Stimulated activated CD4-positive, alpha-beta T cell treated with anti-CD3 and anti-CD28 coated beads, Interleukin-4, amount 100 ng/mL, for 48 hours (primary cell): ENCODE measurements at places on chromosomes 7 and 10.

GRCh38 chr10:124737708-124738107 is 6.5 kb downstream of the FAM53B start:
- no peak for DNase-seq

- peak; percentile 78 for DNase-seq
Measured at GRCh38 chr10:1056326-1057105, at the start of gene WDR37. TSS of gene WDR37 (plus strand) at chr10:1056385. CDS start at chr10:1072156, 15,771 bp downstream.

DNA sequence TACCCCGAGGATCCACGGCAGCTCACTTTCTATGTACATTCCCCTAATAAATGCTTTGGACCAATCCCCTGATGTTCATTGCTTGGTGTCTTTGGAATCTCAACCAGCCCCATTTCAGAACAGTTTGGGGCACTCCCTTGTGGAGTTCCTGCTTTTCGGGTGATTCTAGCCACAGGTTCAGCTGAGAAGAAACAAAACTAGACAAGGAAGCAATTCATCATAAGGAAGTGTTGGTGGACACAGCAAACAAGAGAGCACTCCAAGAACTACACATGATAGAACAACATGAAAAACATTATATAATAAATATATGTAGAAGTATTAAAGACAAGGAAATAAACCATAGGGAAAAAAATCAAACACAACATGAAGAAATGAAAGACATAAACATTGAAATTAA is 6.0 kb upstream of the CCDC136 start:
- no peak for DNase-seq

DNA sequence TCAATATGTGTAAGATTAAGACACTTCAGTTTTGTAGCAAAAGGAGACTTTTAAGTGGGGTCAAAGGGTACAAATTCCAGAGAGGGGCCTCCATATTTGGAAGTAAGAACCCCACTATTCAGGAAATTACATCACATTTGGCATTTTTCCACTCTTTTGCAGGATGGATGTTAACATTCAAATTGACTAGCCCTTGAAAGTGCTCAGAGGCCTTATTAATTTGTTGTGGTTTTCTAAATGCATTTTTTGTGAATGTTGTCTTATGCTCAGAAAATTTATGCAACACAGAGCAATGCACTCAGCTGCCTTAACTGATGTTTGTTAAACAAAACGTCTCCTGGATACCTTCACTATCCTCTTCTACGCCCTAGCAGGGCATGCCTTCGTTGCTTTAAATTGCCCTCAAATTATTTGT is 50.9 kb upstream of the PDLIM1 start:
- DNase-seq, result no peak

- no peak for DNase-seq
Measured at GRCh38 chr10:22619101-22619500, 95.3 kb downstream of the PIP4K2A start.

DNA sequence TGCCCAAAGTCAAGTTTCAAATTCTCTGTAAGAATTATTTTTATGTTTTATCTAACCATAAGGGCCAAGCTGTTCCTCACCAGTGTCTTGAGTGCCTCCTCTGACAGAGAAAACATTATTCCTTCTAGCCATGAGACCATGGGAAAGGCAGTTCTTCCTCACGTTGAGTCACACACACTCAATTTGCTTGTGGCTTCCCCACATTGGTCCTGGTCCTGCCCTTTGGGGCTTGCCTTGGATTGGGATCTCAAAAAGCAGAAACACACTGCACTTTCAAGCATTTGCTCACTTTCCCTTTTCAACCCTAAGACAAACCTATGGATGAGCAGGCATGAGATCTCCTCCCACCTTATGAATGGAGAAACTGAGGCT is 248.3 kb upstream of the IGFBP3 start:
- DNase-seq, result no peak

DNA sequence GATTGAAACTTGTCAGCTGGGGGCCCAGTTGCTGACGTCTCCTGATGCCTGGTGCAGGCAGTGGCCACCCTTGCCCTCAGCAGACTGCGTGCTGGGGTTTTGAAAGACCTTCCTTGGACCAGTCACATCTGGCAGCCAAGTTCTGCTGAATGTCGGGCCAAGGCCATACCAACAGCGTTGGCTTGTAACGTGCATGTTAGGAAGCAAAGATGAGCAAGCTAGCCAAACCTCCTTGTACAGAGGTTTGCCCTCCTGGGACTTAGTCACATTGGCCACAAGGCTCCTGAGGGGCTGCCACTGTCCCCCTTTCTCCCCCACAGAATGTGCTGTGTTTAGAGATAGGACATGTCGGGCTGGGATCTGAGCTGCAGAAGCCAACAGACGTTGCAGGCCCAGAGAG is 49.0 kb downstream of the ADCY1 start:
- no peak for DNase-seq

- DNase-seq, result no peak
Measured at GRCh38 chr7:112420236-112420861, 29.9 kb upstream of the IFRD1 start.

DNA sequence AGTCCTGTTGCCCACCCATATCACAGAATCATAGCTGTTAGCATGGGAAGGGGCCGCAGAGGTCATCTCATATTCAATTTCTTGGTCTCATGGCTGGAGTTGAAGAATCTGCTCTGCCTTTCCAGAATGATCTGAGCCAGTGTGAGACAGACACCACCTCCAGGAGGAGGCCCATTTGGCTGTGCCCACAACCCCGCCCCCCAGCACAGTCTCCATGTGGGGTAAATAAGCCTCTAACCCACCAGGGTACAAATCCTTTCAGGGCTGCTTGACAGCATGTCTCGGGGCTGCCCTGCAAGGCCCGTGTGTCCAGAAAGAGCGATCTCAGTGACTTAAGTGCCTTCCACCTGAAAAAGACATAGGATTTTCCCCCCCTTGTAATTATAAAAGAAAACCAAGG is 137.5 kb downstream of the DLG5 start:
- no peak for DNase-seq

- no peak for DNase-seq
Measured at GRCh38 chr7:8592167-8592566, 158.8 kb downstream of the NXPH1 start.

DNA sequence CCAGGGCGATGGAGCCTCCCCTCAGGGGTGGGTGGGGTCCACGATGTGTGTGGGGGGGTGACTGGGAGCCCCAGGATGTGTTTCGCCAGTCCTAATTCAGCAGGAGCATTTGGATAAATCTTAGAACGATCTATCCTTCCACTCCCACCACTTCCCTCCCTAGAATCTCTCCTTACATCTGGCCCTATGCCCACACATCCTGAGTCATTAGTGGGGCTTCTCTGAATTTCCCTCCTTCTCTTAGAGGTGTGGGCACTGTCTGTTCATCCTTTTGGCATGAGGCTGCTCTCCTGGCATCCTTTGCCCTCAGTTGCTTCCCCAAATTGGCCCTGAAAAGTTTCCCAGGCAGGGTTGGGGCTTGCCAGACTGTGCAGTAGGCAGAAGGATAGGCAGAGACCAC is 1.6 kb downstream of the GHRHR start:
- DNase-seq, result no peak

- DNase-seq, result no peak
Measured at GRCh38 chr10:130871406-130871805, 440.1 kb downstream of the TCERG1L start.
